Stimulated activated CD4-positive, alpha-beta T cell treated with anti-CD3 and anti-CD28 coated beads, Interleukin-12 subunit alpha, Interleukin-12 subunit beta, amount 100 ng/mL, for 4 hours (primary cell): ENCODE measurements at places on chromosomes 4 and X.

DNA sequence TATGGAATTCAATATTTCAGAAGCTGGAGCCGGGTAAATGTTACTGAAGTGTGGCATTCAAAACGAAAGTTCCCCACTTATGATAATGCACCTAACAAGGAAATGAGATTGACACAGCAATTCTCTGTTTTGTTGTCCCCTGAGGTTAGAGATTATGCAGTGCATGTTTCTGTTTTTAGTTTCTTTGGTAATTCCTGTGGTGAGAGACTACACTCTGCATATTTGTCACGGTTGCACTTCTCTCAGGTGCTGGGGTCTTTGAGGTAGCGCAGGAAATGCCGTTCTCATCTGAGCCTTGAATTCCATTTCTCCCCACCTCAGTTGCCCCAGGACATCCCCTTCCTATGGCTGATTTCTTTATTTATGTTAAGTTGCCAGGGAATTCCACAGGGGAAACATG is 15.3 kb upstream of the BEND4 start:
- DNase-seq: no peak

DNA sequence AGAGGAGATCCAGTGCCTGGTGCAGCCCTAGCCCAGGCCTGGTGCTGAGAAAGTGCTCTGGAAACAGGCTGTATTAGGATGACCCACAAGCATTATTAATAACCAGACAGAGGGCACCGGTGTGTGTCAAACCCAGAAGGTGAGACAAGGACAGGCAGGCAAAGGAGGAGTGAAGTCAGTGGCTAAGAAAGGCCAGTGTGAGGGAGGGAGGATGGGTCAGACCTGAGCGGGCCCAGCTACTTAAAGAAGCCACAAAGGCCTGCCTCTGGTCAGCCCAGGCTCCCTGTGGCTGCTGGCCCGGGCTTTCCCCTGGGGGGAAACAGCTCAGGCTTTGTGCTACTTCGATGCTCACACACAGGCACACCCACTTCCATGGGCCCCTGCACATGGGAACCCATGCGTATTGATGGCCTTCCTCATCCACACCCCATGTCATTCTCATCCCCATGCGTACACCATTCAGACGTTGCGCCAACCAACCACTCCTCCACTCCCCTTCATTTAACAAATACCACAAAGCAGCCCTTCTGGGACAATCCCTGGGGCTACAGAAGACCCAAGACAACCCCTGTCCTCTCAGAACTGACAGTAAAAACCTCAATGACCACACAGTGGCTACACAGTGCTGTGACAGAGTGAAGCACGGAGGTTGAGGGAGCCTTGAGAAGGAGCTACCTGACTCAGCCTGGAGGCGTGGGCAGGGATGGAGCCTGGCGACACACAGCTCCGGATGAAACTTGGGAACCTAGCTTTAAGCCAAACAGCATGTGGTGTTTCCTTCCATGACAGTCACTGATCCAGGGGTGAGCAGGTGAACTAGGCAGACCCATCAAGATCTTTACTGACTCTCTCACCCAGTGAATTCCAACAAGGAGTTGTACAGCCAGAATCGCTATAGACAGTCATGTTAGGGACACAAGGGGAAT is 24.9 kb upstream of the MTM1 start:
- no peak for DNase-seq

GRCh38 chr4:677431-678293 is 3.3 kb downstream of the MYL5 start:
- DNase-seq: no peak

DNA sequence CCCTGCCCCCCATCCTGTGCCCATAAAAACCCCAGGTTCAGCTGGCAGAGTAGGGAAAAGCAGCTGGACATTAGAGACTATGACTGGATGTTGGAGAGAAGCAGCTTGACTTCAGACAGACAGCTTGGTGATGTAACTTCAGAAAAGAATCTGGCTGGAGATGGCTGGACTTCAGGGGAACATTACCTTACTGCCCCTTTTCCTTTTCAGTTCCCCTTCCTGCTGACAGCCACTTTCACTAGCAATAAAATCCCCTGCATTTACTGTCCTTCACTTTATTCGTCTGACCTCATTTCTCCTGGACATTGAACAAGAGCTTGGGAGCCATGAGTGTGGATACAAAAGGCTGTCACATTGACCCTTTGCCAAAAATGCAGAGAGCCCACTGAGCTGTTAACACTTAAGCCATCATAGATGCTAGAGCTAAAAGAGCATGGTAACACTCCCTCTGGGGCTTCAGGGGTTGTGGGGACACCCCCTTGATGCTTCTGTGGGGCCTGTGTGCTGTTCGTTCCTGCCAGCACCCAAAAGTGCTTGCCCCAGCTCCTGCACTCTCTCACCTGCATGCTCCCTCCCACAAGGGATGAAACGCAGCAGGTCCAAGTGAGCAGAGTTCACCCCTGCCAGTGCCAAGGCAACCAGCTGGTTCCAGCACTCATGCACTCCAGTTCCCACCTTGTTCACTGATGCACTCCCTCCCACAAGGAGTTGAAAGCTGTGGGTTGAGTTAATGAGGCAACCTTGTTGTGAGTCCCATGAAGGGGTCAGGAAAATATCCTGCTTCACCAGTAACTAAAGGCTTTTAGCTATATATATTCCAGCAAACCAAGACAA is 263.8 kb upstream of the NDST3 start:
- no peak for DNase-seq

DNA sequence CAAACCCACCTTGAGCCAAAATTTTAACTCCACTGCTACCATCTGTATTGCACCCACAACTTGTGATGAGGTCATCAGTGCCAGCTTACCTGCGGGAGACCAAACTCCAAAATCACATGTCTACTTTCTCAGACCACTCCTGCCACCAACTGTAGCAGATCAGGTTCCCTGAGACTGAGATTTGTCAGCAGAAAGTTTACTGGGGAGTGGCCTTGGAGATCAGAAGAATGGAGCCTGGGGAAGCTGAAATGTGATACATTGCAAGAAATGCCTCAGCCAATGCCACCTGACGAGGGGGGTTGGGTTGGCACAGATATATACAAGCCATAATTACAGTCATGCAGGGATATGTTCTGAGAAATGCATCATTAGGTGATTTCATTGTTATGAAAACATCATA is 19.1 kb downstream of the HAUS3 start:
- DNase-seq: no peak

DNA sequence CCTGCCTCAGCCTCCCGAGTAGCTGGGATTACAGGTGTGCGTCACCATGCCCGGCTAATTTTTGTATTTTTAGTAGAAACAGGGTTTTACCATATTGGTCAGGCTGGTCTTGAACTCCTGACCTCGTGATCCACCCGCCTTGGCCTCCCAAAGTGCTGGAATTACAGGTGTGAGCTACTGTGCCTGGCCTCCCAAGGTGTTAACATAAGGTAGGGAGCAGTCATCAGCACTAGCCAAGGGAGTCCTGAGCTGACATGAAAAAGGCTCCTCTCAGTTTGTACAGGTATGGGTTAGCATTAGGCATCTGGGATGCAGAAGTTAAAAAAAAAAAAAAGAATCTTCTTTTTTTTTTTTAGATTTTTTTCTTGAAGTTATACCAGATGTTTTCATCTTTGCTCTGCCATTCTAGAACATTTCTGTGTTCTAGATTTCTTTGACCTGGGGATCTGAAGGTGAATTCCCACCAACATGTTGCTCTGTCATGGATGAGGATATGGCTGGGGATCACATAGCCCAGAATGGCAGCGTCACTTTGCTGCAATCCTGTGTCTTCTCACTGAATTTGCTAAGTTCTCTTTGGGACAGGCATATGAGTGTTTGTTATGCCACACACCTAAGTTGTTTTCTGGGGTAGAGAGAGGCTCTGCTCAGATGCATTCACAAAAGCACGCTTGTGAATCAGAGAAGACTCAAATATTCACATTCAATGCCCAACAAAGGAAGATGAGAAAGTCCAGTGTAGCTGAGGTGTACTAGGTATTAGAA is 24.4 kb upstream of the PLA2G12A start:
- no peak for DNase-seq

GRCh38 chrX:24232796-24233195 is 81.1 kb downstream of the SUPT20HL2 start:
- no peak for DNase-seq

GRCh38 chr4:104516884-104517283 is 22.2 kb upstream of the CXXC4 start:
- DNase-seq: no peak

DNA sequence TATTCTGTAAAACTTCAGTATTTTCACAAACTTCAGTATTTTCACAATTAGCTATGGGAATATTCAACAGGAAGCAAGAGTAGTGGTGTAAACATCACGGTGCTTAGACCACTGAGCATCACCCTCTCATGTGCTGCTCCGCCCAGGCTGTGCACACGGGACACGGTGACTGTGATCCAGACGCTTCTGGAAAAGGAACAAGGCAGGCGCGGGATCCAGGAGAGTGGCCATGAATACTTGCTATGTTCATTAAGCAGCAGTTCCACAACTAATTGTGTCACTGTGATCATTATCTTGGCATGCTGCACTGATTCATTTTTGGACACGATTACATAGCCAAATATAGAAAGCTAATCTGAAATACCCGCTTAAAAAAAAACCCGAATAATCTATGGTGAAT is 19.6 kb upstream of the FAT1 start:
- no peak for DNase-seq

DNA sequence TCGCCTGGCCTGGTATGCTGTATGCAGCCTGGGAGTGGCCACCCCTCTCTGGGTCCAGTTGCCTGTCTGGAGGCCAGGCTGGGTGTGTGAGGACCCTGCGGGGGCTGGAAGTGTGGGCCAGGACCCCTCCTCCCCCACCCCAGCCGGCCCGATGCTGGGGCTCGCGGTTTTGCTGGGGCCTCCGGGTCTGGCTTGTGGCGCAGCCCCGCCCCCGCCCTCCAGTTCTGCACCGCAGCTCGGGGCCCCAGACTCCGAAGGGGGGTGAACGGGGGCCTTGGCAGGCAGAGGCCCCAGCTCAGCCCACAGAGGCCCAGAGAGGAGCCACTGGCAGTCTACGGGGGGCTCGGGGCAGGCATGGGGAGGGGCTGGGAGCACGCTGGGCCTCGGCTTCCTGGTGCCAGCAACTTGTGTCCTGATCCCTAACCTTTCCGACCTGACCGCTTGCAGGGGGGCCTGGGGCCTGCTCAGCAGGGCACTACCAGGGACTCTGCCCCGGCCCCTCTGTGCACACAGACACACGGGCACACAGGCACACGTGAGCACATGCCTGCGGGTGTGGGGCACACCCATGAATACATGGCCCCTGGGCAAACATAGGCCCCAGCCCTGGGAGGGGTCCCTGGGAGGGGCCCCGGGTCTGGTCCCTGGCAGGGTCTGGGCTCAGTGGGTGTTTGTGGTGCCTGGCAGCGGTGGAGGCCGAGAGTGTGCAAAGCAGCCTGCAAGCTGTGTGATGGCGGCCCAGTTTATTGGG is 21.4 kb upstream of the FGFR3 start:
- DNase-seq: no peak

DNA sequence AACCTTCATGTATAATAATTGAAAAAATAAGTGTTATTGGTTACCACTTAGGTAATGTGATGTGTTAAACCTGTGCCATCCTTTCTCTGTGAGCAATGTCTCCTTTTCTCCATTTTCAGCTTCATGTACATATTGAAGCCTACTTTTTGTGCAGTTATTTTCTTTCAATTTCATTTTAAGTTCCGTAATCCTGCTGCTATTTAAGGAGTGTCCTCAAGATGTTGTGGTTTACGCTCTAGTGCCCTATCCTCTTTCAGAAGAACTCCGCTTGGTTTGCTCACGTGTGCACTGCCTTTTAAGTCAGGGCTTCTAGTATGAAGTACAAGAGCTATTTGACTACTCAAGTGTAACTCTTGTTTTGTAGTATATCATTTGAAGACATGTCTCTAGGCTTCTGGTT is 2253.2 kb upstream of the TENM3 start:
- no peak for DNase-seq

DNA sequence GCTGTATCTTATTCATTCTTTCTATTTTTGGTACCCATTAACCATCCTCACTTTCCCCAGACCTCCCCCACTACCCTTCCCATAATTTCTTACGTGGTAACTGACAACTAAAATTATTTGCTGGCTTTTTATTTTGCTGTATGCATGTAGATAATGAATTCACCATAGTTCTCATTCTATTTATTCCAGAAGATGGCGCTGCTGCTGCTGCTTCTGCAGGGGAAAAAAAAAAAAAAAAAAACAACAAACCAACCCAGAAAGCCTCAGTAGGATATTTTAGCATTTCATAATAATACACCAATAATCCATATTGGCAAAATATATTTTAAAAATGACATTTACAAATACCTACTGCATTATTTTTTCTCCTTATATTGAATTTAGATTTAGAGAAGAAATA is 416.6 kb upstream of the MAGEB18 start:
- no peak for DNase-seq

DNA sequence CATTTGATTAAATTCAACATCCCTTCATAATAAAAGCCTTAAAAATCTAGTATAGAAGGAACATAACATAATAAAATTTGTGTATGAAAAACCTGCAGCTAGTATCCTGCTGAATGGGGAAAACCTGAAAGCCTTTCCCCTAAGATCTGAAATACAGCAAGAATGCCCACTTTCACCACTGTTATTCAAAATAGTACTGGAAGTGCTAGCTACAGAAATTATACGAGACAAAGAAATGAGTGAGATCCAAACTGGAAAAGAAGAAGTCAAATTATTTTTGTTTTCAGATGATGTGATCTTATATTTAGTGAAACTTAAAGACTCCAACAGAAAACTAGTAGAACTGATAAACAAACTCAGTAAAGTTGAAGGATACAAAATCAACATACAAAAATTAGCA is 152.9 kb downstream of the RTL3 start:
- DNase-seq: no peak

- DNase-seq: no peak
Measured at GRCh38 chr4:163191999-163192398, 25.3 kb upstream of the NAF1 start.

- no peak for DNase-seq
Measured at GRCh38 chr4:165894159-165894558, 21.1 kb downstream of the TLL1 start.

- peak; percentile 17 for DNase-seq
Measured at GRCh38 chr4:88818631-88819470, 121.2 kb upstream of the NAP1L5 start.

DNA sequence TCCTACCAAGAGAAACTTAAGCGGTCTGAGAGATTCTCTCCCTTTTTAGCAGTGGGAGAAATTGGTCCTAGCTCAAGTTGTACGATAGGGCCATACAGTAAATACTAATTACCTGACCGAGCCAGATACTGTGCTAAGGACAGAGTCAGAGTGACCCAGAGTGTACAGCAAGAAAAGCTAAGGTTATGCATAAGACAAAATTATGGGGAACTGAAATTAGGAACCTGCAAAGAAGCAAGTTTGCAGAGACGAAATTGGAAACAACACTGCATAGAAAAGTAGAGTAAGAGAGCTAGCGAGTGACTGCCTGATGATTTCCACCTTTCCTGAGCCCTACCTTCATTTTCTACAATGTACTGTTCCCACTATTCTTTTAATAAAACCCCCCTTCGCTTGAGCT is 278.1 kb downstream of the NKX6-1 start:
- DNase-seq: no peak

GRCh38 chrX:37441377-37441776 is 92.2 kb downstream of the PRRG1 start:
- DNase-seq: no peak

DNA sequence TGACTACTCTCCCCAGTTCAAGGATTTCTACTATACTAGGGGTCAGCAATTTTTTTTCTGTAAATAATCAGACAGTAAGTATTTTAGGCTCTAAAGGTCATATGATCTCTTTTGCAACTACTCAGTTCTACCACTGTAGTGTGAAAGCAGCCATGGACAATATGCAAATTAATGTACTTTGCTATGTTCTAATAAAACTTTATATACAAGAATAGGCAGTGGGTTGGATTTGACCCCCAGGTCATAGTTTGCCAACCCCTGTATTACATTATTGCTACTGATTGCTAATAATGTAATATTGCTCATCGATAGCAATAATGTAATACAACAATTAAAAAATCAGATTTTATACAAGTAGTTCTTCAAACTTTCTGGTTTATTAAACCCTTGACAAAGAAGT is 59.2 kb upstream of the GPR34 start:
- DNase-seq: no peak
